Stimulated activated CD8-positive, alpha-beta memory T cell treated with anti-CD3 and anti-CD28 coated beads, Interleukin-15, amount 100 ng/mL, for 24 hours (primary cell): ENCODE measurements at places on chromosomes 11 and 22.

GRCh38 chr11:95531116-95531515 is 258.5 kb downstream of the FAM76B start:
- no peak for DNase-seq

DNA sequence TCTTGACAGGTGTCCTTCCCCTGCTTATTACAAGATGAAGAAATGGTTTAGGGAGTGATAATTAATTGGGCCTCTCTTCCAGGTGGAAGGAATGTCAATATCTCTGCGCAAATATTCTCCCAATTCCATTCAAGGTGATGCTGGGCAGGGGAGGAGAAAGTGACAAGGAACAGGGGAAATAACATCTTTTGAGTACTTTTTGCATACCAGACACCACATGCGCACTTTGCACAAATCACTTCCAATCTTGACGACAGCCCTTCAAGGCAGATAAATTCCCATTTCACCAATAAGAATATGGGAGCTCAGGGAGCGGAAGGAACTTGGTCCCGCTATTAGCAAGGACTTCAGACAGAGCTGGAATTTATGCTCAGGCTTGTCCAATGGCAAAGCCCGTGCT is 145.1 kb upstream of the TBCEL start:
- DNase-seq = no peak

- DNase-seq = no peak
Measured at GRCh38 chr22:26170795-26171580, 1.7 kb downstream of the SEZ6L start.

DNA sequence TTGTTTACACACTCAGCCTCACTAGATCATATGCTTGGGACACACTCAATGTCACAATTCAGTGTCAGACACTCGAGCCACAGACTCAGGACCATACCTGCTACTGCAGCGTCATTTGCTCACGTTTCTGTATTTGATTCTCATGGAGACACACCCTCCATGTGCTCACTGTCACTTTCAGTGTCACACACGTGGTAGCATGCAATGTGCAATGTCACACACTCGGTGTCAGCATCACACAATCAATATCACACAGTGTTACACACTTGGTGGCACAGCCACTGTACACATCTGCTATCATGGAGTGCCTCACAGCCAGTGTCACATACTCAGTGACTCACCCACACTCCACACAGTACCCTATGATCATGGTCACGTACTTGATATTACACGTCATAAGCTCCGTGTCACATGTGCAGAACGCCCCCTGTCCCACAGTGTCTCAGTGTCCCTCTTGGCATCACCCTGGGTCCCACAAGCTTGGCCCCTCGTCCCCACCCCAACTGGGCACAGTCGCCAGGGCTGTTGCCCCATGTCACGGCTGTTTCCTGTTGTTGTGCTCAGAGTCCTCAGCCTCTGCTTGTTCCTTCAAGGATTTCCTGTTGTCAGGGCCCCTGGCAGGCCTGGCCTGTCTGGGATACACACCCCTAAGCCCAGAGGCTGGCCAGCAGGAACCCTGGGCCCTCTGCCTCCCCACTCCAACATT is 49.6 kb downstream of the PDE2A start:
- DNase-seq = no peak

DNA sequence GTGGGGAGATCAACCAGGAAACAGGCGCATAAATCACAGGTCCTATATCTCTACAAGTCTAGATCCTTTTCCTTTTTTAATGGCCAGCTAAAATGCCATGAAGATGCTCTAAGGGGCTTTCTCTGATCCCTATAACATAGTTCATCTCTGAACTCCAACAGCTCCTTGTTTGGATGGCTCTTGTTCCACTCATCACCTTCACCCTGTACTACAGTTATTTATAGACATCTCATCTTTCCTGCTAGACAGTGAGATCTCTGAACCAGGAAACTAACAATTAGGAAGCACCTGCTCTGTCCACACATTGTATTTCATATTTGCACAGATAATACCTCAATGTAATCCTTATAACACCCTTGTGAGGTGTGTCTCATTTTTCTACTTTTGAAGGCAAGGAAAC is 31.6 kb downstream of the KCNA4 start:
- no peak for DNase-seq

GRCh38 chr11:68333173-68333572 is 20.8 kb downstream of the LRP5 start:
- DNase-seq = no peak

- no peak for DNase-seq
Measured at GRCh38 chr22:19705181-19705934, 8.9 kb upstream of the SEPTIN5 start.

DNA sequence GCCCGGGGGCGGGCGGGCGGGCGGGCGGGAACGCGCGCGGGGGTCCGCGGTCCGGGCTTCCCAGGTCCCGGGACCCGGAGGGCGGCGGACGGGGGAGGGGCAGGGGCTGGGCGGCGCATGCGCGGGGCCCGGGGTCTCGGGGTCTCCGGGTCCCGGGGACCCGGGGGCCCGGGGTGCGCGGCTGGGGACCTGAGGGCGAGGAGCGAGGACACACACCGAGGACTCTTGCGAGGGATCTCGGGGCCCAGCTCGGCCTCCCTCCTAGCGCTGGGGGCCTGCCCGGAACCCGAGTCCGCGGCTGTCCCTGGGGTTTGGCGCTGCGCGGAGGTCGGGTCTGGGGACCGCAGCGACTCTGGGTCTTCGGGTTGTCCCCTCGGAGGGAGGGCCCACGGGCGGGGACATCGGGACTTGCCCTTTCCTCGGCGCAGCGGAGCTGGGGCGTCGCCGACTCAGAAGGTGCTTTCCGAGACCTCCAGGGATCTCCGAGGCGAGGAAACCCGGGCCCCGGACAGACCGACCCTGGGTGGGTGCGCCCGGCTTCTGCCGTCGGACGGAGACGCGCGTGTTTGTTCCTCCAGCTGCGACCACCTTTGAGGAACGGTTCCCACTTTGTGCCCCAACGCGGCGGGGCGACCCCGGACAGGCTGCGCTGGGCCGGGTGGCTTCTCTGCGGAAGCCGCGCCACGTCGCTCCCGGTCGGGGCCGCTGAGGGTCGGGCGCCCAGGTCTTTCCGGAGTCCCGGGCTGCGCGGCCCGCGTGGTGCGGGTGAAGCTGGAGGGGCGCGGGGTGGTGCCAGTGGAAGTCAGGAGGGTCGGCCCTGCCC is 540 bp downstream of the PPARA start:
- DNase-seq = peak; percentile 25

- no peak for DNase-seq
Measured at GRCh38 chr11:7471071-7471470, 14.2 kb upstream of the OLFML1 start.

GRCh38 chr11:46272816-46273427 is 4.5 kb upstream of the CREB3L1 start:
- DNase-seq = no peak

- no peak for DNase-seq
Measured at GRCh38 chr11:31499576-31500178, 9.7 kb downstream of the IMMP1L start.

DNA sequence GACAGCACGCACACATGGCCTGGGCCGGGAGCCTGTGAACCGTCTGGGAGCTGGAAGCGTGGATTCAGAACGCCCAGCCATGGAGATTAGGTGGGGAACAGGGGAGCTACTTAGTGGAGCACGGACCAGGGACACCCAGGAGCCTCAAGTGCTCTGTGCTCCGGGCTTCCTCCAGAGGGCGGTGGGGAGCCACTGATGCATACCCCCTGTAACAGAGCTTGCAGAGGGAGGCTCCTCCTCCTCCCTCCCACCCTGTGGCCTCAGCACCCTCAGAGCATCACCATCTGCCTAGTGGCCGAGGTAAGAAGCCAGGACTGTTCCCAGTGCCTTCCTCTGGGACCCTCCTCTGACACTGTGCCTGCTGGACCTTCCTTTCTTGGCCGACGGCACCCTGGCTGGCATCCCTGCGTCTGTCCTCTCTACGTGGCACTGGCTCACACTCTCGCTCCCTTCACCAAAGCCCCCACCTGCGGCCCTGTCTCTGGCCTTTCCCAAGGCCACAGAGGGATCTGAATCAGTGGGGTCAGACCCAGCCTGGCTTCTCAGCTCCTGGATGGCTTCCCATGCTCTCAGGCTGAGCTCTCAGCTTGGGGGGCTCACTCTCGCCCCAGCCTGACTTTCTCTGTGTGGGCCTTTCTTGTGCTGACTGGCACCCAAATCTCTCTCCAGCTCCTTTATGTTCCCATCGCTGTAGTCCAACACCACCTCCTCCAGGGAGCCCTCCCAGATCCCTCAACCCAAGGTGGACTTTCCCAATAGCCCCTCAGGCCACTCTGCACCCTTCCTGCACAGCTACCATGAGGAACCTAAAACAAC is 780.9 kb downstream of the BRD1 start:
- DNase-seq = no peak

DNA sequence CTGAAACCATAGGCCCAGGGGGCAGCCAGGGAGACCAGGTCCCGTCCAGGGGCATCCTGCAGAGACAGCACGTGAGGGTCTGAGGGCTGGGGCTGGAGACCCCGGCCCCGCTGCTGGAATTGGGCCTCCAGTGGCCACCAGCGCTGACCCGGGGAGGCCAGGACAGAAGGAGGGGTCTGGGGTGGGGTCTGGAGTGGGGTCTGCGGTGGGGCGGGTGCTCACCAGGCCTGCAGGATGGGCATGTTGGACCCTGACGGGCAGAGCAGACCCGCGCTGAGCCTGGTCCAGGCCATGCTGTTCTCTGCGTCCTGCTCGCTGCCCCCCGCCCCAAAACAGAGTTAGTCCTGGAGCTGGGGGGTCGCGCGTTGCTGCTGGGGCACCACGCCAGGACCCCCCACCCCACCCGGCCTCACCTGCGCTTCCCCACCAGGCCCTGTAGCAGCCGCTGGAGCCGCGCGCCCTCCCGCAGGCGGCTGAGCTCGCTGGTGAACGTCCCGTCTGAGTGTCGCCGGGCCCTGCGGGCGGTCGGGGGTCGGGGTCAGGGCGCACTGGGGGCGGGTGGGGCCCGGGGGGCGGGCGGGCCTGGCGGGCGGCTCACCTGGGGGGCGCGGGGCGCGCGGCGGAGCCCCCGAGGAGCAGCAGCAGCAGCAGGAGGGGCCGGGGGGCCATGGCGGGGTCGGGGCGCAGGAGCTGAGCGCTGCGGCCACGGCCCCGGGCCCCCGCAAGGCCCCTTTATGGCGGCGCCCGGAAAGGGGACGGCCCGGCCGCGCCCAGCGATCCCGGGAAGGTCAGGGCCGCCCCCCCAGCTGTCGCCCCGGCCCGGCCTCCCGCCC is at the start of gene SCT:
SCT (minus strand) TSS at position 707 of the 833 bp plus-strand sequence; CDS start at position 669, 38 bp downstream.
- no peak for DNase-seq
